ENCODE measurements at places on chromosomes 4 and X. TPM values are rescaled to one million over a fixed set of nuclear protein-coding genes. Genes with fewer than 3 reads are reported as not detected.

The UGT2B7 gene
- polyA plus RNA-seq = 71.2 TPM

The PHOX2B gene
- polyA plus RNA-seq = 0.14 TPM

GRCh38 chr4:37812713-37813112 is 13.8 kb upstream of the PGM2 start:
- DNase-seq = no peak

GRCh38 chrX:6852869-6853268 is 294.6 kb upstream of the STS start:
- DNase-seq = no peak

- no peak for DNase-seq
These were observed 17.2 kb downstream of the PROM1 start for GRCh38 chr4:16066586-16067128.

DNA sequence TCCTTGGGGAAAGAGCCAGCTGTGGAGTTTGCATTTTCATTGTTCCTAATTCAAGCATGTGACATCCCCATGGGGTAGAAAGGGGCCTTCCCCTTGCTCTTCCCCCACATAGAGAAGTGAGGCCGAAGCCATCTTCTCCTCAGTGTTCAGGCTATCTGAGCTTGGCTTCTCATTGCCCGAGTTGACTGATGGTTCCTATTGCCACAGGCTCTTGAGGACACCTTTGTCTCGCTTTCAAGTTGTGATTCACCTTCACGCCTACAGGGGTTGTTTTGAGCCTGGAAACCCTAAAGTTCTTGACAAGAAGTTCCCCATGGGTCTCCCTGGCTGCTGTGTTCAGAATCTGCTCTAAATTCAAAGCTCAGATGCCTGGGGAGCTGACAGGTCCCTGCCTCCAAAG is 25.0 kb downstream of the CCNQ start:
- DNase-seq = no peak

All from right renal cortex interstitium (tissue), 3 donors.